NCI-H526 (cell line): ENCODE measurements at places on chromosomes 13 and 19.

- DNase-seq = peak; percentile 96
These were observed 8.4 kb downstream of the EMP3 start for GRCh38 chr19:48333467-48334384.

DNA sequence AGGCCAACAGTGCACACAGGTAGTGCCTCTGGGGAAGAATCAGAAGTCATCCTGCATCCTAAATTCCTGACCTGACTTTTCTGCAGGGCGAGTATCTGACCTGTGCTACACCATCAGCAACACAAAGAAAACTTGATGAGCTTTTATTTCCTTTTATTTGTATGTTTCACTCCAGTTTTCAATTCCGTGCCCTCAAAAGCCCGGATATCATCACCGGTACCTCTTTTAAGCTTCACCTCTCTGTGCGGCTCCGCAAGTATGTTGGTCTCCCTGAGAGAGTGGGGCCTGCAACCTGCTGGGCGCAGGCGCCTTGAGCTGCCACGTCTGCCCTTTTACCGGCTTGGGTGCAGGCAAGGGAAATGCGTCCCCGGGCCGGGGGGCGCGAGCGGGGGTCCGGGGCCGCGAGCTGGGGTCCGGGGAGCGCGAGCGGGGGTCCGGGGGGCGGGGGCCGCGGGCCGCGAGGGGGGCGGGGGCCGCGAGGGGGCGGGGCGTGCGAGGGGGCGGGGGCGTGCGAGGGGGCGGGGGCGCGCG, 4.3 kb upstream of the DUXA start:
- peak; percentile 61 for DNase-seq

DNA sequence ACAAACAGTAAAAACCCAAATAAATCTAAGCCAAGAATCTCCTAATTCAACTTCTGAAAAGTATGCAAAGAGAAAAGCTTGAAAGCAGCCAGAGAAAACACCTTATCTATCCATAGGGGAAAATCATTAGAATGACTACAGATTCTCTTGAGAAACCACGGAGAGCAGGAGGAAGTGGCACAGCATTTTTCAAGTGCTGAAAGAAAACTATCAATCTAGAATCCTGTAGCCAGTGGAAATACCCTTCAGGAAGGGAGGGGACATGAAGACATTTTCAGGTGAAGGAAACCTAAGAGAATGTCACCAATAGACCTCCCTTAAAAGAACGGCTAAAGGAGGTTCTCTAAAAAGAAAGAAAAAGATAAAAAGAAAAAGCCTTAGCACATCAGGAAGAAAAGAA, 66.2 kb upstream of the XPO4 start:
- no peak for DNase-seq

DNA sequence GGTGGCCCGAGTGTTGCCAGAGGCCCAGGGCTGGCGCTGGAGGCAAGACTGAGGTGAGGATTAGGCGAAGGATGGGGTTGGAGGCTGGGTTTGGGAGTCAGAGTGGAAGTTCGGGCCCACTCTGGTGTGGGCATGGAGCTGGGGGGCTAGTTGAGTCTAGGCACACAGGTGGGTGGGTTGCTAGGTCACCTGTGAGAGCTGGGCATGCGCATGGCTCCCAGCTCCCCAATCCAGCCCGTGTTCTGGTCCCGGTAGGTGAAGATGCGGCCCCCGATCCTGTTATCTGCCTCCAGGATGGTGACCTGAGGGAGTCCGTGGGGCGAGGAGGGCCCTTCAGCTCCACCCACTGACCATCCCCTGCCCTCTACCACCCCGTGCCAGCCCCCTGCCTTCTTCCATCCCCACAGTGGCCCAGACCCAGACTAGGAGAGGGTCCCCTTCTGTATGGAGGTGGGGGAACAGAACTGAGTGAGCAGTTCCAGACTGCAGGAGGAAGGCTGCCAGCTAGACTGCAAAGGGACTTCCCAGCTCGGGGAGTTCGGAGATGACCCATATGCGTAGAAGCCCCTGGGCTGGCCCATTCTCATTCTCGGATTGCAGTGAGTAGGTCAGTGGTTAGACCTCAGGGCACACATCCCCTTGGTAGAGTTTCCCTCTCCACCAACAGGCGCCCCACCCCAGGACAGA, 1.7 kb downstream of the IL4I1 start:
- no peak for DNase-seq

- no peak for DNase-seq
These were observed 33.8 kb upstream of the EHD2 start for GRCh38 chr19:47679251-47679900.

DNA sequence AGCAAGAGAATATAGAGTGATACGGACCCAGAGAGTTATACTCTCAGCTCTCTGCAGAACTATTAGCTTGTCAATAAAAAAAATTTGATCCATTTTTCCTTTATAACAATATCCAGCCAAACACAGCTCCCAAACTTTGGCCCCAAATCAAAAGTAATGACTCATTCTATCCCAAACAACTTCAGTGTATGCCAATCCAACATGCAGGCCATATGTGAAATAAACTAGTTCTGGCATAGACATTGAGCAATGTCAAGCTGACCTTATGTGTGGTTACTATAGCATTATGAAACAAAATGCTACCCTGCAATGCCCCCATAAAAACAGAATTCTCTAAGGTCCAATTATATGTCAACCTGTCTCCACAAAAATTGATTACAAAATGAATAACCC, 209.5 kb downstream of the DNAJC15 start:
- DNase-seq = no peak

GRCh38 chr13:77300176-77301037, 26.5 kb downstream of the MYCBP2 start:
- DNase-seq = no peak
